ENCODE measurements at places on chromosomes 7 and 10. TPM values are rescaled to one million over a fixed set of nuclear protein-coding genes. Genes with fewer than 3 reads are reported as not detected.

DNA sequence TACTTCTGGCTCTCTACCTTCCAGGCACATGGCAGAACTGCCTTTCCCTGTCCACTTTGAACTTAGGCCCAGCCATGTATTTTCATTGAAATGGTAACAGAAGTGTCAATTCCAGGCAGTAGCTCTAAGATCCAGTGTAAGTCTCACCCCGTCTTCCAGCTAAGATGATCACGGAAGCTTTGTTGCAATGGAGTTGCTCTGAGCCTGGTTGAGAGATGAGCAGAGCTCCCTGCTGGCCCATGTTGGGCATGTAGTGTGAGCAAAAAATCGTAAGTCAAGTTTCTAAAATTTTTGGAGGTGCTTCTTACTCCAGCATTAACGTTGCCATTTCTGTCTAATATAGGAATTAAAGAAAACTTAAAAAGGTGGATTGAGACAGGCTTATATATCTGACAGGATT lies 274.4 kb downstream of the IPMK start:
- no peak for DNase-seq

- no peak for DNase-seq
These were observed 135.0 kb downstream of the CDH23 start for GRCh38 chr10:71531485-71532446.

GRCh38 chr10:104307576-104308438 lies 30.5 kb downstream of the ITPRIP start:
- DNase-seq, result no peak

- DNase-seq, result no peak
These were observed 128.0 kb downstream of the SEMA3C start for GRCh38 chr7:80790877-80791276.

GRCh38 chr7:90648834-90649233 lies 52.7 kb downstream of the CDK14 start:
- no peak for DNase-seq

- no peak for DNase-seq
These were observed 20.7 kb upstream of the GIMAP8 start for GRCh38 chr7:150429699-150430098.

- no peak for DNase-seq
These were observed 24.0 kb upstream of the GPNMB start for GRCh38 chr7:23222439-23223030.

GRCh38 chr7:138386821-138387220 lies 73.2 kb upstream of the TRIM24 start:
- no peak for DNase-seq

GRCh38 chr10:21326594-21327288 lies 198.7 kb downstream of the SKIDA1 start:
- DNase-seq, result no peak

GRCh38 chr10:17086865-17087367 lies 42.7 kb downstream of the CUBN start:
- DNase-seq, result no peak

- DNase-seq, result no peak
These were observed 198.3 kb upstream of the KAT6B start for GRCh38 chr10:74628136-74628535.

DNA sequence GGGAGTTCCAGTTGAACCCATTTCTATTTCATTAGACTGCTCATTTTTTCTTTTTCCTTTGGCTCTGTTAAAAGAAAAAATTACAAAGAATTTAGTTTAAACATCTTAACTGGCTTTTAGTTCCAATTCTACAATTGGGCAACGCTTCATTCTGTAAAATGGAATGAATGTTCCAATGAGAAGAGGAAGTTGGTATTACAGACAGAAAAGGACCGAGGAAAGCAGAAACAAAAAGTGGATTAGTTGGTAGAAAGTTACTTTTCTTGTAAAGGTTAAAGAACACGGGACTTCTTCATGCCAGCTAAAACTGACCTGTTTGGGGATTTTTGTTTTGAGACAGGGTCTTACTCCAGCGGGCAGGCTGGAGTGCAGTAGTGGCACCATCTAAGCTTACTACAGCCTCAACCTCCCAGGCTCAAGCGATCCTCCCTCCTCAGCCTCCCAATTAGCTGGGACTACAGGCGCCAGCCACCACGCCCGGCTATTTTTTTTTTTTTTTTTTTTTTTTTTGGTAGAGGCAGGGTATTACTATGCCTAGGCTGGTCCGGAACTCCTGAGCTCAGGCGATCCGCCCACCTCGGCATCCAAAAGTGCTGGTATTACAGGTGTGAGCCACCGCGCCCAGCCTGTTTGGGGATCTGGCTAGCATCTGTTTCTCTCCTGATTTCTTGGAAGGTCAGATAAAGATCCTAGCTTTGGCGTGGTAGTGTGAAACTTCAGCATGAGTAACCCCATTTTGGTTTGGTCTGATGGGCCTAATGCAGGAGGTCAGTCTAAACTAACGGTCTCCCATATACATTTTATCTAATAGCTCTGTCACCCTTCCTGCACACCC lies 1.3 kb upstream of the VDAC2 start:
- peak; percentile 29 for DNase-seq

DNA sequence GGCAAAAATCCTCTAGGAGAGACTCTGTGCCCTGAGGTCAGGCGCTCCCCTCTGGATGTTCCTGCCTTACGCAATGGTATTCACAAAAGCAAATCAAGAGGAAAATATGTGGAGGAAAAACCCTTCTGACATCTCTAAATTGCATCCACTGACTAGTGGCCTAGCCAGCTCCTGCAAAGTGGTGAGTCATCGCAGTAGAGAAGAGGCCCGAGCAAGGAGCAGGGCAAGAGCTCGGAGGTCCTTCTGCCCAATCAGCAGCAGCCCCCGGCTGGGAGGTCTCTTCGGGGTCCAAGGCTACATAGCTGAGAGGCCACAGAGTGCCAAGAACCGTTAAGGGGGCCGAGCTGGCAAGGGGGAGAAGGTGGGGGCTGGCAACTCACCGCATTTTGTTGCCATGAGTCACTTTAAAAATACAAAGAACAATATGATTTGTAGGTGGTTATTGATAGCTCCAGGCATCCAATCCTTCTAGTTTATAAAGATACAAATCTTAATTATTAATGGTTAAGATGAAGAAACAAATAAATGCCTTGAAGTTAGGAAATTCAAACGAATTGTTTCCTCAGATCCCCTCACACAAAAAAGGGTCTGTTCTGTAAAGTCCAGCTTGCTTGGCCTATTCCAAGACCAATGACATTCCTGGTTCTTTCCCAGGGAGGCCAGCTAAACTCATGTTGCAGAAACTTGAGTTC lies 161.6 kb downstream of the PKD1L1 start:
- DNase-seq, result peak; percentile 60

ERVW-1 gene
- total RNA-seq, result not detected

GJD4 gene
- total RNA-seq, result not detected

ELFN1 gene
- 0.69 TPM for total RNA-seq

PTPN20 gene
- 3.3 TPM for total RNA-seq

ACTL6B gene
- 0.35 TPM for total RNA-seq
